Activated naive CD4-positive, alpha-beta T cell (primary cell): ENCODE measurements at places on chromosomes 2 and 18.

DNA sequence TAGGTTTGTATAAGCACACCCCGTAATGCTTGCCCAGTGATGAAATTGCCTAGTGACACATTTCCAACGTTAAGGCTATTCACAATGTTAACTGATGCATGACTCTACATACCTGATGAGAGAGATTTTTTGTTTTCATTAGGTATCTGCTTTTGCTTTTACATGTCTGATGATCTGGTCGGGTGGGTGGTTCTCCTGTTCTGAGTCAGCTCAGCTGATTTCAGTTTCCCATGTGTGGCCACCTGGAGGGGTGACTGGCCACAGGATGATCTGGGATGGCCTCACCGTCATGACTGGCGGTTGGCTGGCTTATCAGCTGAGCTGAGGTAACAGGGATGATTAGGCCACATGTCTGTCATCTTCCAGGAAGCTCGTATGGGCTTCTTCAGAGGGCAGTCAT is 33.8 kb upstream of the ACYP2 start:
- no peak for DNase-seq

- no peak for DNase-seq
Observed at GRCh38 chr2:9905413-9905812, 46.1 kb upstream of the GRHL1 start.

DNA sequence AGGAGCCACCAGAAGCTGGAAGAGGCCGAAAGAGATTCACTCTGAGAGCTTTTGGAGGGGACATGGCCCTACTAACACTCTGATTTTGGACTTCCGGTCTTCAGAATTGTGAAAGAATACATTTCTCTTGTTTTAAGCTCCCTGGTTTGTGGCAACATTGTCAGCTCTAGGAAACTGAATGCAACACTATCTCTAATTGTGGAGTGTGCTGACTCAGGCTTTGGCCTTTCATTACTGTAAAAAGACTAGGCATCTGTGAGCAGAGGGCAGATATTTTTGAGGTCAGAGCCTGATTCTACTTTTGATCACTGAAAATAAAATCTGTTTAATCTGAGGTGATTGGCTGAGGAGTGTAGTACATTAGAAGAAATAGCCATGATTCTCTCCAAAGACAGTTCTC is 185.4 kb upstream of the FAM98A start:
- DNase-seq = no peak

DNA sequence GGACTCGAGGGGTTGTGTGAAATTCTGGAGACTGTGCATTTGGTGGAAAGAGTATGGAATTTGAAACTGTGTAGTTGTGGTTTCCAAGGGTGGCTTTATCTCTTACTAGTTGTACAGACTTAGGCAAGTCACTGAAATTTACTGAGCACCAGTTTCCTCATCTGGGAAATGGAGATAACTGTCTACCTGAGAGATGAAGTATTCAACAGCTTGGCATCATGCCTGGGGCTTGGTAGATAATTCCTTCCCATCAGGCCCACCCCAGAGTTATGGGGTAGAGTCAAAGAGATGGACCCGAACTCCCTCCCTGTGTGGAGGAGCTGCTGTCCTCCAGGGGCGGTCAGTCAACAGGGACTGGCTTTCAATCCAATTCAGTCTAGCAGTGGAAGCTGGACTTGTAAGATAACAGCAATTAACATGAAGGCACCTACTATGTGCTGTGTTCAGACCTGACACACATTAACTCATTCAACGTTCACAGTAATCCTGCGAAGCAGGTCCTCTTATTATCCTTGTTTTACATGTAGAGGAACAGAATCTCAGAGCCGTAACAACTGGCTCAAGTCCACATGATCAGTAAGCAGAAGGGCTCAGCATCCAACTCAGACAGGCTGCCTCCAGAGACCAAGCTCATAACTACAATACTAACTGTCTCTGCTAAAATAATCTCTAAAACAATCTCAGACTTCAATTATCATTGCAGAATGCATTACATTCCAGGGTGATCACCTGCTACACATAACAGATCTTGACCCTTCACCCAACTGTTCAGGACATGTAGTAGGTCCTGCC is 432.1 kb downstream of the LPIN1 start:
- no peak for DNase-seq

- no peak for DNase-seq
Observed at GRCh38 chr2:200378652-200379290, 72.3 kb downstream of the SPATS2L start.

GRCh38 chr18:79766308-79766707 is 31.4 kb upstream of the KCNG2 start:
- no peak for DNase-seq

DNA sequence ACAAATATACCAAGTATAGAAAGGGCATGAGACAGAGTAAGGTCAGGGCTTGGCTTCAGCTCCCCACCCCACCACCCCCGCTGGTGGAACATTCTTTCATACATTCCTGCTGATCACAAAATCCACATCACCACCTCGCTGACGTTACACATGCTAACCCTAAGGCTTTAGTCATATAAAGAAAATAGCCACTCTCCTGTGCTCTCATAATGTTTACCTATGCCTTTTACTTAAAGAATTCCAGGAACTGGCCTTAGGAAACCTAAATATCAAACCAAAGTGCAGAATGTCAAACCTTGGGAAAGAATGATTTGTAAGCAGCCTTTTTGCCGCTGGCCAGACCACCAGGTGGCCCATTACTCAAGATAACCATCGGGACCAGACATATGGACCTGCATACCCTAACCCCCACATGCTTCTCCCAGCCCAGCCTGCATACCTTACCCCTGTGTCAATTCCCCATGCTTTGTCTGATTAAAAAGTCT is 136.3 kb upstream of the SLC39A10 start:
- DNase-seq = no peak

DNA sequence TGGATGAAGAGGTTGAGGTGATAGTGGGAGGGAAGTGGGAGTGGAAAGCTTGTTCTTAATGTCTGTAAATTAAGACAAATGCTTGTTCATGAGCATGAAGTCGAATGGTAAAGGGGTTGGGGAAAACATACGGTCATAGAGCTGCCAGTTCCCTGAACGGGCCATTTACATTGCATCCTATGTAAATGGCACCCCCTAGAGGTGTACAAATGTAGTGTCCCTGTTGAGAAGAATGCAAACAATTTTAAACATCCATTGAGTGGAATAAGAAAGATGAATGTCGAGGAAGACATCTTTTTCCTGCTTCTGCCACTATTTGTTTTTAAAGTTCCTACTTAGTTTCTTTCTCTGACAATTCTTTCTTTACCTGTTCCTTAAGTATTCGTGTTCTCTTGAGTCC is 155.7 kb downstream of the RDH14 start:
- no peak for DNase-seq
